Muscle of back (tissue), 13 donors: ENCODE measurements at places on chromosomes 6 and 20. TPM values are rescaled to one million over a fixed set of nuclear protein-coding genes. Genes with fewer than 3 reads are reported as not detected.

- DNase-seq = no peak
Measured at GRCh38 chr6:30530014-30530413, 26.3 kb downstream of the GNL1 start.

DNA sequence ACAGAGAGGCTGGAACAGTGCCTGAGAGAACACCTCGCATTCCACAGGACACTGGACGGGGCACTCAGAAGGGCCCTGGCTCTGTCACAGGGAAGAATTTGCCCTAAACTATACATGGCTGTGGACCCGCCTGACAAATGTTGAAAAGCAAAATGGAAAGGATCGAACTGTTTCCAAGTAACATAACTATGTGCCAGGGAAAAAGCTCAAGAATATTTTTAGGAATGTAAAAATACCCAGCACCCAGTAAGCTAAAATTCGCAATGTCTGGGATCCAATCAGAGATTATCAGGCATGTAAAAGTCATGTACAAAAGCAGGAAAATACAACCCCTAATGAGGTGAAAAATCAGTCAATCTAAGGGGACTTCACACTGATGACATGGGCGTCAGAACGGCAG, 215.9 kb downstream of the TTLL2 start:
- DNase-seq = no peak

DNA sequence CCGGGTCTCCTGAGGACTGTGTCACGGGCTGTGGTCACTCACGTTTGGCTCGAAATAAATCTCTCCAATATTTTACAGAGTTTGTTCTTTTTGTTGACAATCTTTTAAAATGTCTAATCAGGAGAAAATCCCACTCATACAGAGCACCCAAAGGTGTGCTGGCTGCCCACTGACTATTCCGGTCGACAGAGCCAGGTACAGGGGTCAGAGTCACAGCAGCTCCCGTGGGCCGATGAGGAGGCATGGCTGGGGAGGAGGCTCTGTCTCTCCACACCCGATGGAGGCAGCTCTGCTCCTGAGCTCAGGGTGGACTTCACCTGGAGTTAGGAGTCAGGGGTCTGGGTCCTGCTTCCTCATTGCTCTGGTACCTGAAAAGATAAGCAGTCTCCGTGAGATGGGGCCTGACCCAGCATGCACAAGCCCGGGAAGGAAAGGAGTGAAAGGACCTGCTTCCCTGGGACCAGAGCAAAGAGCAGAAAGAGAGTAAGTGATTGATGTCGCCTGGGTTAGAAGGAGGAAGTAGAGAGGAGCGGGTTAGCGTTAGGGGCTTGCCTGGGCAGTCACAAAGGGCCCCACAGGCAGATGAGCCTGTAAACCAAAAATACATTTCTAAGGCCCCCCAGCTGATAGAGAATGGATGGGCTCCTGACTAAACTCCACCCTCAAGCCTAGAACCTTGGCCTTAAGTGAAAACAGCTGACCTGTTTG, 53.5 kb upstream of the UNC93A start:
- no peak for DNase-seq

DNA sequence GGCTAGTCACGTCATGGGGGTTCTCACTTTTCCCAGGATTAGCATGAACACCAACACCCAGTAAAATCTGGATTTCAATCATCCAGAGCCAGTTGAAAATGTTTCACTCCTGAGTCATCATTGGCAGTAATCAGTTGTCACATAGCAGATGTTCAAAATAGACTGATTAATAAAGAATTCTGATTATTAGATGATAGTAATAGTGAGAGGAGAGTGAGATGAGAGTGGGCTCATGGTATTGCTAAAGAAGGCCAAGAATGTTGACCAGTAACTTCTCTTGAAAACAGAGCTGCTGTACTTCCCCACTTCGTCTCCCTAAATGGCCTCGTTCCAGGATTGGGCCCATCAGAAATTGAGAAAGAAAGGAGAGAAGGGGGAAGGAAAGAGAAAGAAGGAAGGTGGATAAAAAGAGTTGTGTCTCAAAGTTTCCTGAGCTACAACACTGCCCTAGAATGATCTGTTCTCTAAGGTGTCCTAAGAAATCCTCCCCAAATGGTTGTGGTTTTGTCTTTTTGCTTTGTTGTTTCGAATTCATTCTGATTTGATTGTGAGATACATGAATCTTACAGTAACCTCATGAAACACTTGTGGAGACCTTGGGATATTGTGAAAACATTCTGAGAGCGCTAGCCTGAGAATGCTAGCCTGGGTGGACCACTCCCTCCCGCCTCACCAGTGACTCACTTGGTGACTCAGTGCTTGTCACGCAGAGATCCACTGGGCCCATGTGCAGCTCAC, 502.2 kb upstream of the JARID2 start:
- no peak for DNase-seq

- DNase-seq = no peak
Measured at GRCh38 chr6:44676246-44676790, 288.8 kb downstream of the CDC5L start.

DNA sequence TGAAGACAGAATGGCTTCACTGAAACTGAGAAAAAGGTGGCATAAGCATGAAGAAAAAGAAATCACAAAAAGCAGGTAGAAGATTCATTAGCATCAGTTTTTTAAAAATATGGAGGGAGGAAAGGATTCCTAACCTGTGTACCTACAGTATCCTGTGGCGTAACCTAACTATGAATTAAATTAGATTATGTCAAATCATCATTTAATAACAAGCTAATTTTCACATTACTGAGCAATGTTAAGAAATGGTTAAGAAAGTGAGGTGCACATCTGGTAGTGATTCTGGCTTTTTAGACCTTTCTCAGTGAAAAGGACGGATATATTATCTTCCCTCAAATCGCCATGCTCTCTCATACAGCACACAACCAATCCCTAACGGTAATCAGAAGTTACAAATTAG, 12.5 kb downstream of the CD164 start:
- no peak for DNase-seq

- DNase-seq = no peak
Measured at GRCh38 chr6:15417811-15418210, 171.9 kb downstream of the JARID2 start.

DNA sequence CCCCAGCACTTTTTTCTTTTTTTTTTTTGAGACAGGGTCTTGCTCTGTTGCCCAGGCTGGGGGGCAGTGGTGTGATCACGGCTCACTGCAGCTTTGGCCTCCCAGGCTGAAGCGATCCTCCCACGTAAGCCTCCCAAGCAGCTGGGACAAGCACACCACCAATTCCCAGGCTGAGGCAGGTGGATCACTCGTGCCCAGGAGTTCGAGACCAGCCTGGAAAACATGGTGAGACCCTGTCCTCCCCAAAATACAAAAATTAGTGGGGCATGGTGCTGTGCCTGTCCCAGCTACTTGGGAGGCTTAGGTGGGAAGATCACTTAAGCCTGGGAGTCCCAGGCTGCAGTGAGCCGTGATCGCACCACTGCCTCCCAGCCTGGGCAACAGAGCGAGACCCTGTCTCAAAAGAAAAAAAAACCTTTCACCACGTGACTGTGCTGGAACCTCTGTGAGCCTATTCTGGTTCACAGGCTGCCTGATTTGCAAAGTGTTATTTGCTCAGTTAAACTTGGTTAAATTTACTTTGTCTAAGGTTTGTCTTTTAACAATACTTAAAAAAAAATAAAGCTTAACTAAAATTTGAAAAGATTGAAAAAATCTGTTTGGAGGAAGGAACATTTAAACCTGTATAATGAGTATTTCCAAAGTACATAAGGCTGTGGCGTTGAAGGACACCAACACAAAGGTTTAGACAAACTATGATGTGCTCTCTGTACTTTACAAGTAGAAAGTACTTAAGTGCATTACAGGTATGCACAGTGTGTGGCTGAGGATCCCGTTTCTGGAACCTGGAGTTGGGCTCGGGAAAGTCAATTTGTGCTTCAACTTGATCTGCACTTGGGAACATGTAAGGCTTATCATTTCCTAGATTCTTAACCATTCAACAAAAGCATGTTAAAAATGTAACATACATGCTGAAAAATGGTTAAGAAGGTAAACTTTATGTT, 55.0 kb downstream of the PPP1R3G start:
- DNase-seq = no peak

- DNase-seq = peak; percentile 31
Measured at GRCh38 chr6:169406804-169407203, 153.2 kb upstream of the THBS2 start.

GRCh38 chr6:40807484-40807883, 220.3 kb upstream of the LRFN2 start:
- DNase-seq = no peak

- no peak for DNase-seq
Measured at GRCh38 chr6:144017166-144018094, 9.4 kb upstream of the PLAGL1 start.

DNA sequence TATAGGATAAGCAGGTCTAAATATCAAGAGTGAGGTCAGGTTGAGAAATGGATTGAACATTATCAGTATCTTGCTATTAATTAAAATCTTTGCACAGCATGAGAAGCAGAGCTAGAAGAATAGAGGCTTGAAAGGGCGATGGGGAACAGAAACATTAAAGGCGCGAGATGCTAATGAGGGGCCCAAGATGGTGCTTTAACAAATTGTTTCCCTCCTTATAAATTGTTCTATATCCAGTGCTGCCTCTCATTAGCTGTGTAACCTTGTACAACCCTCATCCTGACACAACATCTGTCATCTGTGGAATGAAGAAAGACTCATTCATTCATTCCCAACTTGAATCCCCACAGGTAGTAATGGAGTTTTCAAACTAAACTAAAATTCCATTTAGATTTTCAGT, 57.8 kb downstream of the FUT9 start:
- no peak for DNase-seq

Gene SNX3
- 217 TPM for polyA plus RNA-seq

Gene TP53TG5
- 0.41 TPM for polyA plus RNA-seq

Gene LY6G6F
- polyA plus RNA-seq = 0.38 TPM

Gene PDRG1
- 17.8 TPM for polyA plus RNA-seq

Gene PRND
- 36.8 TPM for polyA plus RNA-seq

Gene NDRG3
- 16.5 TPM for polyA plus RNA-seq

Gene CYP39A1
- polyA plus RNA-seq = 1.5 TPM

Gene WFDC5
- polyA plus RNA-seq = not detected

Gene ENPP3
- polyA plus RNA-seq = 0.23 TPM

Gene HLA-DOA
- 1.3 TPM for polyA plus RNA-seq

Gene ZSCAN31
- 7.6 TPM for polyA plus RNA-seq

Gene OR2J3
- not detected for polyA plus RNA-seq

Gene ARFGEF2
- polyA plus RNA-seq = 13.6 TPM
